ENCODE measurements at places on chromosomes 13 and 19.
A peak's percentile ranks its signal among the peaks of the same experiment; 100 is the strongest.

- DNase-seq, result no peak
These were observed 3.6 kb downstream of the ONECUT3 start for GRCh38 chr19:1756705-1757465.

GRCh38 chr13:38202740-38203139, 146.9 kb upstream of the UFM1 start:
- no peak for DNase-seq

- DNase-seq, result peak; percentile 61
These were observed at the start of gene RNASEH2B for GRCh38 chr13:50909605-50910484. Gene RNASEH2B (plus strand): TSS chr13:50909791. CDS start chr13:50910077, 286 bp downstream.

DNA sequence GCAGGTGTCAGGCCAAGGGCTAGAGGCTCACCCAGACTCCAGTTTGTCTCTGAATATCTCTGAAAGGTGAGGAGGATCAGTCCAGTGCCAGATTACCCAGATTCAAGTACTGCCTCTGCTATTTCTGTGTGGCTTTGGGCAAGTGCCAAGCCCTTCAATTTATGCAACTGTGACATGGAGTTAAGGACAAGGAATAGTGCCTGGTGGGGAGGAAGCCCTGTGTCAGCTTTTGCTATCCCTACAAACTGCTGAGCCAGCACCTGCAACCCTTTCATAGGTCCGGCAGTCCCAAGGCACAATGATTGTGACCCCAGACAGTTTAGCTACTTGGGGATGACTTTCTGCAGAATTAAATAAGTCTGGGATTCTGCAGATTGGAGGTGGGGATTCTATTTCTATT, 123.0 kb downstream of the KL start:
- DNase-seq, result no peak

DNA sequence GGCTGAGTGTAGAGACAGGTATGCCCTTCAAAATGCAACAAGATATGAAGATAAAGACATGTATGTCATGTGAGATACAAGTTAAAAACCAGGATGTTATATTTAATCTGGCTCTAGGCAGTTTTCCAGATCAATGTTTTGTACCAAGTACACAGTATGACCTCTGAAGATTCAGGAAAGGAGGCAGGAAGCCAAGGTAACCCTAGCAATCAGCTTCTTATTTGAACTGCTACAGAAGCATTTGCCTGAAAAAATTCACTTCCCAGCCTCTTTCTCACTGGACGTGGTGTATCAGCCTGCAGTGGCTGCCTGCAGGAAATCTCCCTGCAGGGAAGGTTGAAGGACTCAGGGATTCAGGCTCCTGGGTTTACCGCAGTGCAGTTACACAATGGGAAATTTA, 24.1 kb downstream of the OLFM4 start:
- DNase-seq, result no peak

GRCh38 chr19:28307487-28307886, 905.5 kb downstream of the UQCRFS1 start:
- DNase-seq, result no peak

DNA sequence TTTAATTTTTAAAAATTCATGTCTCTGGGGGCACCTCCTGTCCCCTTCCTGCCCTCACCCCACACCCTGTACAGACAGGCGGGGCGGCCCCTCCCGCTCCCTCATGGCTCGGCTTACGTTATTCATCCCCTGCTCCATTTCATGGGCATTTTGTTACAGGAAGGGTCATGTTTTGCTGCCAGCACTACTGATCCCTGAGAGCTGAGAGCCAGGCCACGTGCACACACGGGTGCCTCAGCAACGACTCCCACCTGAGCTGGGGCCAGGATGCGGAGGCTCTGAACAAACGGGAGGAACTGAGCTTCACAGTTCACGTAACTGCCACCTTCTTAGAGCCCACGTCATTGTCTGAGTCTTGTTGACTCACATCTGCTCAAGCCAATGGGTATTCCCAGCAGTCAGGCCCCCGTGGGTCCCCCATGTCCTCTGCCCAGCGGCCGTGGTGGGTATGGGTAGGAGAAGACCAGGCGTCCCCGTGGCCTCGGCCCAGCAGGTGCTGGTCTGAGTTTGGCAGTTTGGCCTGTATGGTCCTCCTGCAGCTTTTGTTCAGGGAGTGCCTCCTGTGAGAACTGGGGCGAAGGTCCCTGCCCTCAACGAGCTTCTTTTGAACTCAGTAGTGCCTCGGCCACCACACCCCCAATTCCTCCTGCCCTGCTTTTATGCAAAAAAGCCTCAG, 16.4 kb upstream of the TMEM255B start:
- DNase-seq, result no peak

GRCh38 chr13:39580881-39581575, 22.0 kb downstream of the LHFPL6 start:
- DNase-seq, result no peak

DNA sequence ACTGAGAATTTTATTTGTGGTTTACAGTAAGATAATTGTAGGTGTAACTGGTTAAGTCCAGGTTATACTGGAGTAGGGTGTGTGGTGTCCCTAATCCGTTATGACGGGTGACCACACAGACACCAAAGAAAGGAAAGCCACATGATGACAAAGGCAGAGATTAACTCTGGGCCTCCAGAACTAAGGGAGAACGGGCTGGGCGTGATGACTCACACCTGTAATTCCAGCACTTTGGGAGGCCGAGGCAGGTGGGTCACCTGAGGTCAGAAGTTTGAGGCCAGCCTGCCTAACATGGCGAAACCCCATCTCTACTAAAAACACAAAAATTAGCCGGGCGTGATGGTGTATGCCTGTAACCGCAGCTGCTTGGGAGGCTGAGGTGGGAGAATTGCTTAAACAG, 10.2 kb upstream of the FUT2 start:
- DNase-seq, result no peak

GRCh38 chr19:29535214-29535831, 9.5 kb downstream of the VSTM2B start:
- no peak for DNase-seq

DNA sequence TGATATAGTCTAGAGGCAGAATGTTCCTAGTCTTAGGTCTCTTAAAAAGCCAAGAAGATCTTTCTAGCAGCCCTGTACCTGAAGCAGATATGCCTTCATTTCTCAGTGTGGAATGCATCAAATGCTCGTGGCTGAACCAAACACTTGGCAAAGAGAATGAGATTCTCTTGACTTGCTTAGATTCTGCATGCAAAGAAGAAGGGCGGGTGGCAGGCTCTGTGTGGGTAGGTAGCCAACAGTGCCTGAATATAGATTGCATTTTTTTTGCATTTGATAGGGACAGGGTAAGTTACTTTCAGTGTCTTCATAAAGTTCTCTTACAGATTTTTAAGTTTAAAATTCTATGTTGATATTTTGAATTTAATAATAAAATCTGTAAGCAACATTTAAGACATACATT, 27.3 kb downstream of the IFT88 start:
- DNase-seq, result no peak

DNA sequence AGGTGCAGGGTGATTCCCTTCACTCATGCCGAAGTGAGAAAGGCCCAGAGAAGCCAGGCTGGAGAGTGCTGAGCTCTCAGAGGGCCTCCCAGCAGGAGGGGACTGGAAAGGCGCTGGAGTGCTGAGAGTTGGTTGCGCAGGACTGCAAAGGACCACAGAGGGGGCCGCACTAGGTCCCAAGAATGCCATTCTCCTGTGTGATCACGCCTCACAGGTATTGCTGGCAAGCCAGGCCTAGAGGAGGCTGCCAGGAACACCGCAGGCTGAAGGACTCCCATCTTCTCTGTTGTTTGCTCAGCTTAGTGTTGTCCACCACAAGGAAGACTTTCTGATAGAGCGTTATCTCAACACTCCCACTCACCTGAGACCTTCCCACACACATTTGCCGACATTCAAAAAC, 165.0 kb downstream of the FGF14 start:
- DNase-seq, result no peak

DNA sequence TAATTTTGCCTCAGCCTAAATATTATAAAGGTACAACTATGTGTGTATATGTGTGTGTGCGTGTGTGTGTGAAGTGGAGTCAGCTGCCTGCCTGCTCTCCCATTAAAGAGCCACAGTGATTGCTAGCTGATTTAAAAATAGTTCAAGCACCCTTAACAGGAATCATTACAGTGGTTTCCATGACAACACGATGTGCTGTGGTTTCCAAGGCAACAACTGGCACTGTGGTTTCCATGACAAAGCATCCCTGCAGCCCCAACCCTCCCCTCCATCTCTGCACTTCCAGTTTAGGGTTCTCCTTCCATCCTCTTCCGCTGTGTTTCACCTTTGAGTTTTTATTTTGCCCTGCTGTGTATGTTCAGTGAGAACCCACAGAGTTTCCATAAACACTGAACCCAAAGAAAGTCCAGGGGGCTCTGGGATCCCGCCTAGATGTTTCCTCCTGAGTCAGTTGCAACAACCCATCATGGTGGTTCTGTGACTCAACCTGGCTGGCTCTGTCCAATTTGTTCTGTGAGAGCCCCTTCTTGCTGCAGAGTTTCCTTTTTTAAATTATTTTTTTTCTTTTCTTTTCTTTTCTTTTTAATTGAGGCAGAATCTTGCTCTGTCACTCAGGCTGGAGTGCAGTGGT, 7.1 kb upstream of the PNMA8A start:
- DNase-seq, result no peak

GRCh38 chr13:31947105-31947504, 84.5 kb upstream of the FRY start:
- DNase-seq, result no peak

GRCh38 chr13:111385183-111385857, 64.9 kb downstream of the TEX29 start:
- no peak for DNase-seq

GRCh38 chr19:28793391-28794168, 419.4 kb downstream of the UQCRFS1 start:
- DNase-seq, result peak; percentile 9

GRCh38 chr13:44272692-44273091, 100.9 kb upstream of the SERP2 start:
- no peak for DNase-seq

DNA sequence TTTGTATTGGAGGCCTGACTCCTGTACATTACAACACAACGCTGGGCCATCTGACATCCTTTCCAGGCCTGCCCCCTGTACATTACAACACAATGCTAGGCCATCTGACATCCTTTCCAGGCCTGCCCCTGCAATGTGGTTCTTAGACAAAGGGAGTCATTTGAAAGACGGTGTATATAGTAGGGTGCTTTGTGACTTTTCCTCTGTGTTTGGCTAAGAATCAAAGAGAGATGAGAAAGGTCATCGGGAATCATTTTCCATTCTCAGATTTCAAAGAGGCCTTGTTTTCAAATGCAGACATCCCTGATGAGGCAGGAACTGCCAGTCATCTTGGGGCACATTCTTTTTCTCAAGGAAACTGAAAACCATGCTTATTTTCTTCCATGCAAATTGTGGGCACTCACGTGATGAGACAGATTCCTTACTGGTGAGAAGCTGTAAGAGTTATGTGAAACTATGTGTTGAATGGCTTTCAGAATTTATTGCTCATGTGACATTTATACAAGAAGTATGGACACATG, 551.6 kb downstream of the MYO16 start:
- no peak for DNase-seq

- no peak for DNase-seq
These were observed 196.5 kb downstream of the TEX29 start for GRCh38 chr13:111516712-111517640.

GRCh38 chr13:109454167-109454917, 332.0 kb downstream of the IRS2 start:
- no peak for DNase-seq

GRCh38 chr13:83162493-83162892, 719.8 kb downstream of the SLITRK1 start:
- no peak for DNase-seq

- no peak for DNase-seq
These were observed 17.2 kb downstream of the SMIM24 start for GRCh38 chr19:3462991-3463713.

GRCh38 chr19:7534531-7535046, 928 bp upstream of the PNPLA6 start:
- DNase-seq, result no peak

GRCh38 chr13:107376341-107377125, 808.6 kb upstream of the ARGLU1 start:
- DNase-seq, result no peak

- no peak for DNase-seq
These were observed 7.7 kb downstream of the FFAR2 start for GRCh38 chr19:35455616-35456201.

GRCh38 chr19:55466241-55466614, 1.7 kb upstream of the C19orf85 start:
- no peak for DNase-seq

- DNase-seq, result no peak
These were observed 21.0 kb downstream of the TPP2 start for GRCh38 chr13:102617697-102618350.

DNA sequence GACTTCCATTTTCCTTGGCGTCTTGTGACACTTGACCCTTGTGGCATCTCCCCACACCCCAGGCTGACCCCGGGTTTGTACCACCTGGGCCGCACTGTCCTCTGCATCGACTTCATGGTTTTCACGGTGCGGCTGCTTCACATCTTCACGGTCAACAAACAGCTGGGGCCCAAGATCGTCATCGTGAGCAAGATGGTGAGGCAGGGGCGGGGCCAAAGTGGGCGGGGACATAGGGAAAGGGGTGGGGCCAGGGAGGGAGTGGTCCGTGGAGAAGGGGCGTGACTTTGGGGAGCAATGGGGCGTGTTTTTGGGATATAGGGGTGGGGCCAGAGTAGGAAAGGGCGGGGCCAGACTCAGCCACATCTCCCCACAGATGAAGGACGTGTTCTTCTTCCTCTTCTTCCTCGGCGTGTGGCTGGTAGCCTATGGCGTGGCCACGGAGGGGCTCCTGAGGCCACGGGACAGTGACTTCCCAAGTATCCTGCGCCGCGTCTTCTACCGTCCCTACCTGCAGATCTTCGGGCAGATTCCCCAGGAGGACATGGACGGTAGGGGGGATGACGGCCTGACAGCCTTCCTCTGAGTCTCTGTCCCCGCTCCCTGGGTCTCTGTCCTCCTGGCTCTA, 42.8 kb downstream of the TRPM4 start:
- no peak for DNase-seq

DNA sequence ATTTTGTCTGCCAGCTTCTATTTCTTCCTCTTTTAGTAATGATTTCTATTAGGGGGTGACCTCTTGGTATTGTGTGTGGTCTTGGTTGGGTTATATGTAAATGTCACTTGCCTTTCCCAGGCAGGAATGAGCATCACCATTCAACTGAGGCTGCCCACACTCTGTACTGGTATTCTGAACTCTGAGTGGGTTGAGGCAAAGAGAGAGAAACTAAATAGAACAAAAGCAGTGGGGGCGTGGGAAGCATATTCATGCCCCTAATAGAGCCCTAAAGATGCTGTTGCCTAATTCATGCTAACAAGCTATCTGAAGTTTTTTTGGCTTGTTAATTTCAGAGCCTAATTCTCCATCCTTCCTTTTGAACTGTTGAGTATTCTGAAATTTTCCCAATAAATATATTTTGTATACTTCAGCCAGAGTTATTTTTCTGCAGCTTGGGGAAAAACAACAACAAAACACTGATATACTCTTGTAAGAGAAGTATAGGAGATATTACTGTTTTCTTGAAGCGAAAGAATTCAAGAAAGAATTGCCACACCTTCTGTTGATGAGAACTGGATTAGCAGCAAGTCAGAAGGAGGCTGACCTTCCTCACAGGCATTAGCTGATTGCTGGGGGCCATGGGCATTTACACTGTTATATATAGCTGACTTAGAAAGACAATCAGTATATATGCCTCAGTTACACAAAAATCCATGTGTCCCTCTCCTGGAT, 315.8 kb upstream of the KLF12 start:
- no peak for DNase-seq

GRCh38 chr13:71249011-71249410, 618.0 kb downstream of the DACH1 start:
- no peak for DNase-seq

GRCh38 chr13:52599848-52600603, 42.2 kb upstream of the HNRNPA1L2 start:
- no peak for DNase-seq

- DNase-seq, result no peak
These were observed 5.5 kb downstream of the ALDH16A1 start for GRCh38 chr19:49458567-49458903.

GRCh38 chr13:77724092-77724491, 26.6 kb downstream of the SLAIN1 start:
- DNase-seq, result no peak
